ENCODE measurements at places on chromosomes 5 and 9.

DNA sequence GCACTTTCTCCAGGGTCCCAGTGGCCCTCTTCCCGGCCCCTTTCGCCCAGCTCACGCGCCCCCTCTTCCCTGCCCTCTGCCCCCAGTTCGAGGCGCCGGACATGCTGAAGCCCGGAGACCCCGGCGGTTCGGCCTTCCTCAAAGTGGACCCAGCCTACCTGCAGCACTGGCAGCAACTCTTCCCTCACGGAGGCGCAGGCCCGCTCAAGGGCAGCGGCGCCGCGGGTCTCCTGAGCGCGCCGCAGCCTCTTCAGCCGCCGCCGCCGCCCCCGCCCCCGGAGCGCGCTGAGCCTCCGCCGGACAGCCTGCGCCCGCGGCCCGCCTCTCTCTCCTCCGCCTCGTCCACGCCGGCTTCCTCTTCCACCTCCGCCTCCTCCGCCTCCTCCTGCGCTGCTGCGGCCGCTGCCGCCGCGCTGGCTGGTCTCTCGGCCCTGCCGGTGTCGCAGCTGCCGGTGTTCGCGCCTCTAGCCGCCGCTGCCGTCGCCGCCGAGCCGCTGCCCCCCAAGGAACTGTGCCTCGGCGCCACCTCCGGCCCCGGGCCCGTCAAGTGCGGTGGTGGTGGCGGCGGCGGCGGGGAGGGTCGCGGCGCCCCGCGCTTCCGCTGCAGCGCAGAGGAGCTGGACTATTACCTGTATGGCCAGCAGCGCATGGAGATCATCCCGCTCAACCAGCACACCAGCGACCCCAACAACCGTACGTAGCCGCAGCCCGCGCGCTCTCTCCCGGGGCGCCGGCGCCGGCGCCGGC is 1.0 kb downstream of the PRDM6 start:
- peak; percentile 1 for DNase-seq

GRCh38 chr5:168819004-168819621 is 239.9 kb upstream of the PANK3 start:
- DNase-seq, result no peak

- no peak for DNase-seq
Observed at GRCh38 chr5:26763215-26763614, 275.2 kb downstream of the CDH9 start.

GRCh38 chr9:19269582-19269981 is 39.1 kb downstream of the DENND4C start:
- DNase-seq, result no peak

- no peak for DNase-seq
Observed at GRCh38 chr9:129275626-129276247, 97.7 kb upstream of the IER5L start.

DNA sequence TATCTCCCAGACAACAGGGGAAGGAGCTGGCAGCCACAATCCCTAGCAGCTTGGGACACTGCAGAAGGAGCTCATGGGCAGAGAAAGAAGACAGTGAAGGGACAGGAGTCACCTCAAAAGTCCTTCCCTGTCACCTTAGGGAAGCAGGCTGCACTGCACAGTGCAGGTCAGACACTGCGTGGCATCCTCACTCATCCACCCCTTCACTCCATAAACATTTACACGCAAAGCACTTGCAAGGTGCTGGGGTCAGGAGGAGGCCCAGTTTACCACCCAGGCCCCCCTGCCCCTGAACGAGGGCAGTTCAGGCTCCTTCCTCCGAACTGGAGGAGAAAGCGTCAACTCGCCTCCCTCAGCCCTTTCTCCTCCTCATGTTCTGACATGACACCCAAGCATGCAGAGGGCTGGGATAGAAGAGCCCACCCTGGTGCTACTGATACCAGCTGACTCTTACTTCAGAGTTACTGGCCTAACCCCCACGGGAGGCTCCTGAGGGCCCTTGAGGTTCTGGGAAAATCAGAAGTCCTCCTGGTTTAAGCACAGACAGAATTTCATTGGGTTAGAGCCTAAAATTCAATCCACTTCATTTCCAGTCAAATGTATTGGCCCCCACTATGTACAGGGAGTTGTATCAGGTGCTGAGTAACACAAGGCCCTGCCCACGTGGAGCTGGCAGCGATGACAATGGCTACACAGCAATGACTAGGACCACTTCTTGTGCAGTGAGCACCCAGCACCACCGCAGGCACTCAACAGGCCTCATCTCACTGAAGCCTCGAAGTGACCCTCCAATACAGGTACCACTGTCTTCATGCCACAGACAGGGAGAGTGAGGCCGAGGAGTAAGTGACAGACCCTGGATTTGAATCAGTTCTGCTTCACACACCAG is 70.4 kb downstream of the RAPGEF1 start:
- peak; percentile 47 for DNase-seq

DNA sequence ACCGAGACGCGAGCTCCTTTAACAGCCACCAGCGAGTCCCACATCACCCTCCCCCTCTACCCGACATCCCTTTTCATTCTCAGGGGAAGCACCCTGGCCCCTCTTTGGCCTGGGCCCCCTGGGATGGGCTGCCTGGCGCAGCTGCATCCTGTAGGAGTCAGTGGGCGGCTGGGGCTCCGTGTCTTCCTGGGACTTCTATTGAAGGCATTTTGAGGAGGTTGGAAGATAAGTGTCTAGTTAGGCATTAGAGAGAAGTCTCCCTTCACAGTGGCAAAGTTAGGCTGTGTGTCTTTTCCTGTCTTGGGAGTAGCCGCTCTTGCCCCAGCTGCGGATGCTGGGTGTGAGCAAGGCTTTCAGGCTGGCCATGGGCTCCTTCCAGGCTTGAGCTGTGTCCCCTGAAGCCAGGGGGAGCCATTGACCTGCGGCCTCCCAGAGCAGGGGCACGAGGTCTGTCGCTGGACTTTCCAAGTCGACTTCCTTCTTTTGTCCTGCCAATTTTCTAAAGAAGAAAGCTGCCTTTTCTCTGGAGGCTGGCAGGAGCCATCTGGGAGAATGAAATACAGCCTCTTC is 18.6 kb upstream of the NKD2 start:
- DNase-seq, result peak; percentile 85

DNA sequence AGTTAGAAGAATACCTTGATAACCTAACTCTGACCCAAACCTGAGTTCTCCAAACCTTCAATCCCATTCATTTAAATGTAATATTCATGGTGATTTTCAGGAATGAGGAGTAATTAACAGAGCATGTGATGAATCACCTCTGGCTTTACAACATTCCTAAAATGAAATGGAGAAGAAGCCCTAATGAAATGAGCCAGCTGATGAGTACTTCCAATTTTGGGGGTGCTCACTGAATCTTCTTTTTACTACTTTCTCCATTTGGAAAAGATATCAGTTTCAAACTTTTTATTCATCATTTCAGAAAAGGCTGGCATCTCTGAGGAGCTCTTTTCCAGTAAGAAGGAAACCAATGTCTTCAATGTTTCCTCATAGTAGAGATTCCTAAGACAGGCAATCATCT is 2.9 kb upstream of the SPINK5 start:
- no peak for DNase-seq

DNA sequence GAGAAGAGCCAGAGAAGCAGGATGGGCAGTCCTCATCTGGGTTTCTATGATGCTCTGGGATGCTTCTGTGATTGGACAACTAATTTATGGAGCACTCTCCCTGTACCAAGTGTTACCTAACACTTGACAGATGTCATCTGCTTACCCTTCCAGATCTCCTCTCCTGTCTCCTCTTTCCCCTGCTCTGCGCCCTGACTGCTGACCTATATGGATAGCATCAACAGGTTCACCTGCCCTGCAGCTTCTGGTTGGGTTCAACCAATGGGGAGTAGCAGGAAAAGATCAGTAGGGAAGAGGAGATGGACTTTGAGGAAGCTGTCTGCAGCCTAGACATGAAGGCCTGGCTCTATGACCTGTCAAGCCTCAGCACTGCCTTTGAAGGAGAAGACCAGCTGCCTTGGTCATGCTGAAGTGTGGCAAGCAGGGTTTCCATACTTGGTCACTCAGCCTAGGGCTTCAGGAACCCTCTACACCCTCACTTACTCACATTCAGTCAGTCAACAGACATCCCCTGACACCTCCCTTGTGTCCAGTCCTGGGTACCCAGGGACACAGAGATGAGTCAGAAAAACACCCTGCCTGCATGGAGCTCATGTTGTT is 11.3 kb upstream of the P4HA2 start:
- DNase-seq, result peak; percentile 55

GRCh38 chr5:36646507-36647023 is 40.2 kb downstream of the SLC1A3 start:
- no peak for DNase-seq

DNA sequence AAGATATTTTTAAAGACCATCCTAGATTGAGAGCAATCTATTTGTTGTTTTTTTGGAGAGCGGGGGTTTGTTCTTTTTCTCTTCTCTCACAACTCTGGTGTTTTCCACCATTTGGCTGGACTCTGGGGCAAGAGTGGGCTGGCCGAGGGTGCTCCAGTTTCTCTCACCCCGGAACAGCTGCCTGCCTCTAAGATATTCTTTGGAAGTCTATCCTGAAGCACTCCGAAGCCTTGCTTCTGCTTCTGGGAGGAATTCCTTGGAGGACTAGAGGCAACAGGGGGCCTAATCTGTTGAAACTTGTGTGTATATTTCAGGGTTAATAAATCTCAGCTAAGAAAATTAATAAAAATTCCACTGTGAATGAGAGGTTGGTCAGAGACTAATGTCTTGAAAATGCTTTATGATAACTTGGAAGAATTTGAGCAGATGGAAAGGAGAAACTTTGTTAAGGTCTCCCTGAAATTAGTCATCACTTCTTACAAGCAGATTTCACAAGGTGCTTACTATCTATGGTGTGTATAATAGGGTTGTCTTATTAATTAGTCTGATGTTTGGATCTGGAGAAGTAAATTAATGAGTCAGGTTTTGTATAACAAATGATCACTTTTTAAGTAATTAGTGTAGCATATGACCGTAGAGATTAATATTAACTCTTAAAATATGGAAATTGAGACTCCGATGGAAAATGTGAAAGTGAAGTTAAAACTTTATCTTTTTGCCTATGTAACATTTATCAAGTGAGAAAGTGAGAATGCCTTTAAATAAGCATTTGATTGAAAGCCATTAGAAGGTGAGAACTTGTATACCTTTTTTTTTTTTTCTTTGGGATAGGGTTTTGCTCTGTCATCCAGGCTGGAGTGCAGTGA is 4.0 kb downstream of the MAN2A1 start:
- no peak for DNase-seq

DNA sequence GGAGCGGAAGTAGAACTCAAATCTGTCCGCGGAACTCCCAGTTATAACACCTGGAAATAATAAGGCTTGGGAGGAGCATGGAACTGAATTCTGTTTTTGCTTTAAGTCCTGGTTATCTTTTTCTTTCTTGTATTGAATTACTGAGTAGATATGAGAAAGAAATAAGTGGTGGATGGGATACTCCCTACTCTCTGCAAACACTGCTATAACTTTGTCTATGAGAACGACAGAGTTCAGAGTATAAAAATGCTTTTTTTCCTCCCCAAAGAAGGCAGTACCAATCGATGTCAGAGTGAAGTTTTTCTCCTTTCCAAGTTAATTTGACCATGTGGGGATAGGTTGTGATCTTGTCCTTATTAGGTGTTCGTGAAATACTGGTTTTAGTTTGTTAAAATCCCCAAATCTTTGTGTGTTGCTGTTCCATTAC is 1.2 kb downstream of the RIC1 start:
- DNase-seq, result no peak

DNA sequence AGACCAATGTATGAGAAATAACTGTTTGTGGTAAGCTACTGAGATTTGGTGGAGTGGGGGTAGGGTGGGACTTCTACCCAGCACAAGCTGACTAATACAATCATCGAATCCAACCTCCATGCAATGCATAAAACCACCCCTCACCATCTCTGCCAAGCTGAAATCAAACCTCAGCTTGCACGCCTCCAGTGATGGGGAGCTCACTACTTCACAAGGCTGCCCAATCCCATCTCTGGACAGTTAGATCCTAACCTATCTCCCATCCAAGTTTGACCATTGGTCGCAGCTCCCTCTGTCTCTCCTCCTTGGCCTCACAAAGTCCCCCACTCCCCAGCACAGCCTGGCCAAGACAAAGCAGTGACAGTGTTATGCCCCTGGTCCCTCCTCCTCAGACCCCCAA is 47.0 kb upstream of the HRH2 start:
- no peak for DNase-seq

DNA sequence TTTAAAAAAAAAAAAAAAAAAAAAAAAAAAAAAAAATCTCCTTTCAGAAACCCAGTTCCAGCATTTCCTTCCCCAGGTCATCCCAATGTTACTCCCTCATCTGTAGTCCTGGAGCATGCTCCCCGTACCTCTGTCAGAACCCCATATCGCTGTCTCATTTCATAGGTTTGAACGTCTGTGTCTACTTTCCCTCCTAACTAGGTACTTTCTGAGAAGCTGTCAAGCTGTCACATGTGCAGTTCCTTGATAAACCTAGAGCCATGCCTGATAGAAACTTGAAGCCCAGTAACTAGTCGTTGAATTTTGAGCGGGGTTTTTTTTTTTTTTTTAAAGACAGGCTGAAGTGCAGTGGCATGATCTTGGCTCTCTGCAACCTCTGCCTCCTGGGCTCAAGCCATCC is 15.6 kb downstream of the EXOSC3 start:
- no peak for DNase-seq

DNA sequence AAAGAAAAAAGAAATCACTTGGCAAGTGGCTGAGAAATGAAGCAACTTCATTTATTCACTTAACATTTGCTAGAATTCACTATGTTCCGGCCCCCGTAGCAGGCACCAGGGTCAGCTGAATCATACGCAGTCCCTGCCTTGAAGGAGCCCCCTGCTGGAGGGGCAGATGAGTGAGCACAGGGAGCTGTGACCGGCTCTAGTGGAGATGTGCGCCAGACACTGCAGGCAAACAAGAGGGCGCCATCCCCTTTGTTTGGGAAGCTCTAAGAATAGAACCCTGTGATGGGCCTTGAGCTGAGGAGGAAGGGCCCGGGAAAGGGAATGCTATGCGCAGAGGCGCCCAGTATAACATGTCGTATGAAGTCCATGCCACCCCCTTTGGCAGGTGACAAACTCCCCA is 20.2 kb upstream of the RPL26L1 start:
- DNase-seq, result peak; percentile 33

DNA sequence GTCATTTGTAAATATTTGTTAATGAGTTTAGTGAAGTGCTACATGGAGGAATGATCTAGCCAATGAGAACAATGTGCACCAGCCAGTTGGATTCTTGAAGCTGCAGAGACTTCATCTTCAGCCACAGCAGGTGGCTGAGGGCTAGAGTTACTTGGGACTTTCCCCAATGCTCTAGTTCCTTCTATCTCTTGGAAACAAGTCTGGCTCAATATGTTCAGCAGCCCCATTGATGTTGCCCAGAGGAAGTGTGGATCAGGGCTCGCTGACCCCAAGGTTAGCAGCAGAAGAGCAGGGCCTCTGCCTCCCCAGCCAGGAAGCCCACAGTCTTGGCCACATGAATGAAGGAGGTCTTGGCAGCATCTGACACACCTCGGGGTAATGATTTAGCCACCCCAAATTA is 117.5 kb downstream of the SLC1A3 start:
- peak; percentile 68 for DNase-seq

Measured in inflammatory macrophage (primary cell).